ENCODE measurements at places on chromosomes 1 and 21.

DNA sequence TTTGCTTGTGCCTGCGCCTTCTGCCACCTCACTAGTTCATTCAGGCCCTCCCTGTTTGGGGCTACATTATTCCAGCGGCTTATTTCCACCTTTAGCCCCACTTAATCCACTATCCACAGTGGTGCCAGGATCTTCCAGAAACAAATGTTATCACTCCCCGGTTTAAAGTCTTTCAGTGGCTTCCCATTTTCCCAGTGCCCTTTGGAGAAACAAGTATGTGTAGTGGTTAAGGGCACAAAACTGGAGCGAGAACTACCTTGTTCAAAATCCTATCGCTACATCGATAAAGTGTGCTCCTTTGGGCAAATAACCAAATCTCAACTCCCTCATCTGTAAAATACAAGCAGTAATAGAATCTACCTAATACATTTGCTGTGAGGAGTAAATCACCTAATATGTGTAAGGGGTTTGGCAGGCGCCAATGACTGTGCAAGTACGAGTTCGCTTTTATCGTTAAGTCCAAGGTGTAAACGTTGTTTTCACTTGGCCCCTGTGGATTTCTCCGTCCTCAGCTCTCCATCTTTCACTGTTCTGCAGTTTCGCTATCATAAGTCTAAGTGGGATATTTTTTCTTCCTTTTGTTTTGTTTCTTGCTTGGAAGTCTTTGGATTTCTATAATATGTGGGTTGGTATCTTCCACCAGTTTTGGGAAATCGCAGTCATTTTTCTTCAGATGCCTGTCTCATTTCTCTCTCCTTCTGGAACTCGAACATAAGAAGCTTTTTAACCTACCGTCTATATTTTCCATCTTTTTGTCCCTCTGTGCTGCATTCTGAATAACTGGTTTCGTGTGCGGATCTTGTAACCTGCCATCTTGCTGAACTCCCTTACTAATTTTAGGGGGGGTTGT is 844 bp upstream of the MEAF6 start:
- DNase-seq: no peak

- DNase-seq: no peak
These were observed 52.6 kb downstream of the RUNX1 start for GRCh38 chr21:34996304-34997101.

GRCh38 chr1:176110203-176110602 is 96.9 kb downstream of the COP1 start:
- DNase-seq: no peak

DNA sequence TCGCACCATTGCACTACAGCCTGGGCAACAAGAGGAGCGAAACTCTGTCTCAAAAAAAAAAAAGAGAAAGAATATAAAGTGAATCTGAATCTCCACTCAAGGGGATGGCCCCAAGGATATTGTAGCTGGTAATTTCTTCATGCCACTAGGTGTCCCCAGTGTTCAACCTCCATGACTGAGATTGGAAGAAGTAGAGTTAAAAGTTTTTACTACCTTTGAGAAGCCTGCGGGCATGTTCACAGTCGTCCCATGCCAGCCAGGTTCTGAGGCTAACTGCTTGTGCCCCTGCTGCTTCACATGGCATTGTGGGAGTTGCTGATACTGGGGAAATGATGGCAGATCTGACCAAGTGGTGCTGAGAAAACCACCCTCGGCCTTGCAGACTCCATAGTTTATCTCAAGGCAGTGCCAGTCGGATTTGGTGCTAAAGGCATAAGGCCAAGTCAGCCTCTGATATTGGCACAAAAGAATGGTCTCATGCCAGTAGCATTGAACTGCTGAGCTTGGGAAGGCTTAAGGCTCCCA is 10.8 kb upstream of the SHISA4 start:
- no peak for DNase-seq

DNA sequence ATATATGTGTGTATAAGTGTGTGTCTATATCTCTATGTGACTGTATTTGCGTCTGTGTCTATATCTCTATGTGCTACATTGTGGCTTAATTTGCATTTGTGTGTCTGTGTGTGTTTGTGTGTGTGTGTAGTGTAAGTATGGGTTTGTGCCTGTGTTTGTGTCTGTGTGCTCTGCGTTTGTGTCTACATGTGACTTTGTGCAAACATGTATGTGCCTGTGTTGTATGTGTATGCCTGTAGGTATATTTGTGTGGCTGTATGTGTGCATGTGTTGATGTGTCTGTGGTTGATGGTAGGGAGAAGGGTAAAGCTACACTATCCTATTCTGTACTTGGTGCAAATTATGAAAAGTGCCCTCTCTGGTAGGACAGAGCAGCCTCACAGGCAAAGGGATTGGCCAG is 7.3 kb upstream of the FGGY start:
- no peak for DNase-seq

GRCh38 chr21:31193761-31194160 is 150.3 kb downstream of the TIAM1 start:
- no peak for DNase-seq

All from nucleus accumbens (tissue), 56 donors.